ENCODE measurements at places on chromosomes 1 and 21.

DNA sequence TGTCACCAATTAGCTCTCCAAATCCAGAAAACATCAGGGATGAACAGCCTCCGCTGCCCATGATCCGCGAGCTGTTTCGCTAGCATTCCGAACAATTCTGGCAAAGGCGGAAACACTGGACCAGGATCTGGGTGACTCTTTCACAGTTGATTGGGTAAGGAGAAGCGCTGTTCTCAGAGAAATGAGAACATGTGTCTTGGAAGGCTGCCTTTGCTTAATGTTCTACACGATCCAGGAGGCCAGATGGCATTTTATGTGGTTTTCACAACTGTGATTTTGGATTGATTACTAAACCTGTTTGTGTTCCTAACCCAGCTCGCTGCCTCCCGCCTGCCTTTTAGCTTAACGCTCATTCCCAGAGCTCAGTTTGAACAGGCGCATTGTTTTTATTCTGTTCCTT, 144.0 kb downstream of the KIF26B start:
- no peak for DNase-seq

- DNase-seq, result no peak
These were observed 3.5 kb downstream of the SHISA4 start for GRCh38 chr1:201892211-201892610.

DNA sequence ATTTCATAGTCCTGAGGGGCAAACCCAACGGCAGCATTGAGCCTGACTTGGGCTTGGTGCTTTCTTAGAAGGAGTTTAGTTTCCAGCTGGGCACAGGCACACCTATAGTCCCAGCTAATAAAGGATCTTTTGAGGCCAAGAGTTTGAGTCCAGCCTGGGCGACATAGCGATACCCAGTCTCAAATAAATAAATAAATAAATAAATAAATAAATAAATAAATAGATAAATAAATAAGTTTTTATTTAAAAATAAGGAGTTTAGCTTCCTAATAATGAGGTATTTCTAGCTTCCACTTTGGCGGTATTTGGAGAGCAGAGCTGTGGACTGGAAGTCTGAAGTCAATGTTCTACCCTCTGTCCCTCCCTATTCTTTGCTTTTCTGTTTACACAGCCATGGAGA, 186.6 kb downstream of the URB2 start:
- no peak for DNase-seq

DNA sequence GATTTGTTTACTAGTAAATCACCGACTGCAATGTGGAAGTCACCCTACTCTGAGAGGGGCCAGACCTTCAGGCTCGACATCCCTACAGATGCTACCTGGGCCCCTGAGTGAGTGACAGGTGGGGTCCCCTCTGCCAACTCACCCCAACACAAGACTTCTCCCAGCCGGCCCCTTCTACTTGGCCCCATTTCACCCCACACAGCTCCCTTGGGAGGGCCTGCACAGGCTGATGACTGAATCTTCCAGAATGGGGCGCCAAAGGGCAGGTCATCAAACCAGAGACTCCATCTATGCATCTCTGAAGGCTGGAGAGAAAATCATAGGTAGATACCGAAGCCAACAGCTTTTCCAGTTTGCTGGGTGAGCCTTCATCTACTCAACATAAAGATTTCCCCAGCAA, 9.4 kb upstream of the S100A8 start:
- no peak for DNase-seq

DNA sequence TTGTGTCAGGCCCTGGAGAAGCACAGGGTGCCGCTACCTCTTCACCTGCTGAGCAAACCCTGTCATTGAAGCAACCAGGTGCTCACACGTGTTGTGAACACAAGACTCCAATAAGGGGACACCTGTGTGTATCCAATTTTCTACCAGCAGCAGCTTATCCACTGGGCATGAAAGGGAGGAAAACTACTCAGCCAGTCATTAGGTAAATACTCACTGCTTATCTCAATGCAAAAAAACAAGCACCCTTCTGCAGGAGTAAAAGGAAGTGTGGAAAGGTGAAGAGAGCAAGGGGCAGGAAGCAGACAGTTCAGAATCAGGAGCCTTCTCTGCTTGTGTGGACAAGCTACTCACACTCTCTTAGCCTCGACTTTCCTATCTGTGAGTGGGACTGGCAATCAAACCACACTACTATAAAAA, 148.9 kb downstream of the ETS2 start:
- no peak for DNase-seq

GRCh38 chr1:93829061-93829460, 49.9 kb downstream of the DNTTIP2 start:
- DNase-seq, result no peak

DNA sequence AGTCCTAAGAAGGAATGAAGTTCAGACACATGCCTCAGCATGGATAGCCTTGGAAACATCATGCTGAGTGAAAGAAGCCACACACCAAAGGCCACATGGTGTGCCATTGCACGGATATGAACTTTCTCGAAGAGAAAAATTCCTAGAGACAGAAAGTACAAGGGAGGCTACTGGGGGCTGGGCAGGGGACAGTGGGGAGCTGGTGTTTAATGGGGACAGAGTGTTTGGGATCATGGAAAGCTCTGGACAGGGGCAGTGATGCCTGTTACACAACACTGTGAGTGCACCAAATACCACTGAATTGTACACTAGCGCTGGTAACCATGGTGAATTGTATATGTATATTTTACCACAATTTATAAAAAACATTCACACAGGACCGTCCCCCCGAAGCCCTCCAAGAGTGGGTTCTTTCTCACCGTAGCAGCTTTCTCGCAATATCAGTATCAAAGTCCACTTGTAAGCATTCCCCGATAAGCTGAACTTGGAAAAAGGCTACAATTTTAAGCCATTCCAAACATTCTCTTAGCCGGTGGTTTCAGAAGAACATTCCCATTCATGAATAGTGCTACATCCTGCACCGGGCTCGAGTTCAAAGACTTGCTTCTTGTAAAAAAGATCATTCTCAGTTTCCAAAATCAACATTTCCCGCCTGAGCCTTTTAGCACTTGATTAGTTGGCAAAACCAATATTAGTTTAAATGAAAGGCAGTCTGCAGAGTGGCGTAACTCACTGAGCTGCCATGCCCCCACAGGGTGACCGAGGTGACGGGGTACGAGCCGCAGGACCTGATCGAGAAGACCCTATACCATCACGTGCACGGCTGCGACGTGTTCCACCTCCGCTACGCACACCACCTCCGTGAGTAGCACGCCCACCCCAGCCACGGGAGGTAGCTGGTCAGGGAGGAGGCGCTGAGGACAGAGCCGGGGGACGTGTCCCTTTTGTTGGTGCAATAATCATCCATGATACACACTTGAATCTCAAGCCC, 31.7 kb downstream of the SIM2 start:
- DNase-seq, result no peak

DNA sequence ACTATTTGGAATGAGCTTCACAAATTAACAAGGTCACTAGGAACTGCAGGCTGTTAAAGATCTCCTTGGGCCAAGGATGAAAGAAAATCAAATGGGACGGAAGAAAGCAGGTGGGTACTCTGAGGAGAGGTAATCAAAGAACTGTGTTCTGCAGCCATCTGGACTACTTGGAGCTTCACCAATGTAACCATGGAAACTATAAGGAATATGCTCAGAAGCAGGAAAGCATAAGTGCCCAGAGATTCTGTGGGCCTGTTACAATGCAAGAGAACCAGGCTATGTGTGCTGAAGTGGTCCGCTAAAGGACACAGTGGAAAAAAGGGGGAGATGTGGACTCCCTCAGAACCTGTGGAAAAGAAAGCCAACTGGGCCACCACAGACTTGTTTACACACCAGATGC, 238.5 kb downstream of the PTGER3 start:
- no peak for DNase-seq

DNA sequence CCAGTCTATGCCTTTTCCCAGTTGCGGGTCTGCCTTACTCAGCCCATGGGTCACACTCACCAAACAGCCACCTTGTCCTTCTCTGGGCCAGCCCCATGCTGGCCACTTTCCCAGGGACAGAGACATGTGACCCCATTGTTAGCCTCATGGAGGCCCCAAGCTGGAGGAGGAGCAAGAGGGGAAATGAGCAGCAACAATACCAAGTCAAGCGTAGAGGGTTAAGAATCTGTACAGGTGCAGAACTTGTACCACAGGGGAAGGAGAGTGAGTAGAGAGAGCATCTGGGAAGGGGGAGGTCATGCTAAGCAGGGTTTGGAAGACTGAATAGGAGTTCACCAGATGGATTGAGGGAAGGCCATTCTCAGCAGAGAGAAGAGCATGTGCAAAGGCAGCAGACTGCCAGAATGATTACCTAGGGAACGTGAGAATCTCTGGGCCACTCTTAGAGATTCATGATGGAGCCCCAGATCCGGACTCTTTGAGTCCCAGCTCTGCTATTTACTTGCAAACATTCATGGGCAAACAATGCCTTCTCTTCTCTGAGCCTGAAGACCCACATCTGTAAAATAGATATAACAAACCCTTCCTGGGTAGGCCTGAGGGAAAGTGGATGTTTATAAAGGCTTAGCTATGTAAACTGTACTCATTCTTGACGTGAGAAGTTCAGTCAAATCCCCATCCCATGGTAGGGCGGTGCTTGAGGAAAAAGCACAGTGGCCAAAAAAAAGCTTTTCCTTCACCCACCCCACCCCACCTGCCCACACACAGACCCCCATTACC, 2.8 kb upstream of the SLC2A1 start:
- no peak for DNase-seq

DNA sequence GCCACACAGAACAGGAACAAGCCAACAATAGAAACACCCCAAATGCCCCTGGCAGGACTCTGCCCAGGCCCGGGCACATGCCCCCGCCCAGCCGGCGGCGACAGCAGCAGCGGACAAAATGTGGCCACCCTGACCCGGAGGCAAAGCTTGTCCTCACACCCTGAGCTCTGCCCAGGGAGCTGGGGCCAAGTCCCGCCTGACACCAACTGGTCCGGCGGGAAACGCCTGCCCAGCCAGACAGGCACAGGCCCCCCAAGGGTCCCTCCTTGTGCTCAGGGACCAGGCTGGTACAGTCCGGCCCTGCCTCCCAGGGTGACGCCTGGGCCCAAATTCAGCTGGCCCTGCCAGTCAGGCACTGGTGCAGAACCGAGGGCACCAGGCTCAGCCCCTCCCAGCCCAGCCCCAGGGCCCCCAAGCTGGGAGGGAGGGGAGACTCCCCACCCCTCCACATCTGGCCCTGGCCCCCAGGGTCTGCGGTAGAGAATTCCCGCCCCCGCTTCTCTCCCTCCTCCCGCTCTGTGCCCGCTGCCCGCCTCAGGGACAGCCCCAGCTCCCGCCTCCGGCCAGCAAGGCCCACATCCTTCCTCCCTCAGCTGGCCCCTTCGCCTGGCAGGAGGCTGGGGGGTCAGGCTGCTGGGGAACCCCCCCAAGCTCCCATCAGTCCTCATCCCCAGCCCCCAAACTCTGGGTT, 2.0 kb downstream of the AHDC1 start:
- no peak for DNase-seq

GRCh38 chr1:43509007-43509739, 21.5 kb upstream of the PTPRF start:
- DNase-seq, result no peak

DNA sequence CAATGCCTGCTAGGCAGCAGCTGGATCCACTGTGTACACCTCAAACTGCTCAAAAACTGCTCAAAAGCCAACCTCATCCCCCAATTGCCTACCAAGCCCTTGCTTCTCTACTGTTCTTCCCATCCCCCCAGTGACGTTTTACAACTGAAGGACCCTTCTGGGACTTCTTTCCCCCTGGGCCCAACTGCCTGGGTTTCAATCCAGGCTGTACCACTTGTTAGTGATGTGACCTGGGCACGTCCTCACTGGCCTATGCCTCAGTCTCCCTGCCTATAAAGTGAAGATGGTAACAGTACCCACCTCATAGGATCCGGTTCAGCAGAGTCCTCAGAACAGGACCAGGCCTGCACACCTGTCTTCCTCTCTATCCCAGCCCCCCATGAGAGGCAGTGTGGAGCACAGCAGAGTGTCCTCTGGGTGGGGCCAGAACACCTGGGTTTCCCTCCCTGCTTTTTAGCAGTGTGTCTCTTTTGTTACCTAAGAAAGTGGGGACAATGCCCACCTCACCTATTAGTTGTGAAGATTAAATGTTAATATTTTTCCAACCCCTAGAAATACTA, 1.9 kb upstream of the TEKT2 start:
- DNase-seq, result no peak

DNA sequence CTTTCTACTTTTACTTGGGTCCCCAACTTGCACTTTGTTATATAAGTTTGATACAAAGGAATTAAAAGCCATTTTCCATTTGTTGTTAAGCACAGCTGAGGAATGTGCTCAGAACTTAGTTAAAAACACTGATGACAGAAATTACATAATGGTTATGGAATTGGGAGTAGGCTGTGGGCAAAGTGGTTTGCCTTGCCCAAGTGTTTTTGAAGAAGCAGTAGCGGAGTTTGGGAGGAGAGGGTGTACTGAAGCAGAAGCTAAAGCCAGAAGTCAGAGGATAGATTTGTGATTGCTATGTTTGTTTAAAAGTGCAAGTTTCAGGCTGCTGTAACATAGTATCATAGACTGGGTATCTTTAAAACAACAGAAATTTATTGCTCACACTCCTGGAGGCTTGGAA, 391.8 kb downstream of the DUSP10 start:
- no peak for DNase-seq

DNA sequence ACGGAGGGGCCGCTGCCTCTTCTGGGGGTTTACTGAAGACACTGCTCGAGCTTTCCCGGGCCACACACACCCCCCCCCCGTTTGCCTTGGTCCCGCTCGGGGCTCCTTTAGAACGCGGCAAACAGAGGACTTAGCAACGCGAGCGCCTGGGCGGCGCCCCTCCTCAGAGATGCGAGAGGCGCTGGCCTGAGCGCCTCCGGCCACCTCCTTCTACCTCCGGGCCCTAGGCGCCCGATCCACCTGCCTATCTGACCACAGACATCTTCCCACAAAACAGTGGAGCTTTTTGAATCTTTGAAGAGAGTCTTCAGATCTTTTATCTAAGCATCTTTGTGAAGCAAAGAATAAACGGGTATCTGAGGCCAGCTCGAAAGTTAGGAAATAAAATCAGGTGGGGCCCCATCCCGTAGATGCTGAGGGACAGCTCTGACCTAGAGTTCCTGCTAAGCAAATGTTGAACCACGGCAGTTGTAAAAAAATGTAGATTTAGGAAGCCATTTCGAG, 436 bp upstream of the TTLL7 start:
- peak; percentile 51 for DNase-seq

GRCh38 chr1:89978755-89979154, 16.2 kb upstream of the ZNF326 start:
- DNase-seq, result peak; percentile 79

DNA sequence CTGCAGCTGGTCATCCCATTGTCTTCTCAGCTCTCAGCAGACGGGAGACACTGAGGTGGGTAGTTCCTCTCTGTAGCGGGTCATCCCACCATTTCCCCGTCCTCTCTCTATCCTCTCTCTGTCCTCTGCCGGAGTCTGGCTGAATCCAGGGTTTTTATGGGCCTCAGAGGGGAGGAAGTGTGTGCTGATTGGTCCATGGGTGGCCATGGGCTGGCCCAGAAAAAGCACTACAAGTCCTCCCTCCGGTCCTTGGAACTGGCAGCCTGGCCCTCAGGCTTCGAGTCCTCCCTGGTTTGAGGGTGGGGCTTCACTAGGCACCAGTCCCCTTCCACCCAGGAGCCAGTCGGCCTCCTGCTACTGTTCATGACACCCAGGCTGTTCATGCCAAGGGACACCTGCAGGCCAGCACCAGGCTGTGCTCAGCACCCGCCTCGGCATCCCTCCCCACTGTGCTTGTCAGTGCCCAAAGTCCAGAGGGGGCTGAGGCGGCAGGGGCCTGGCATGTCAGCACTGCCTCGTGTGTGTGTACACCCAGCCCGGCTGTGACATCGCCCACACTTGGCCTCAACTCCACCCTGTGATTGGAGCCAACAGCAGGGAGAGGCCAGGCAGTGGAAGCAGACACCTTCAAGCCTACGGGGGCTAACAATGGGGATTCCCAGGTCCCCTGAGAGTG, 23.0 kb upstream of the LRRC8C start:
- no peak for DNase-seq
